ENCODE measurements at places on chromosomes 1 and 21.

DNA sequence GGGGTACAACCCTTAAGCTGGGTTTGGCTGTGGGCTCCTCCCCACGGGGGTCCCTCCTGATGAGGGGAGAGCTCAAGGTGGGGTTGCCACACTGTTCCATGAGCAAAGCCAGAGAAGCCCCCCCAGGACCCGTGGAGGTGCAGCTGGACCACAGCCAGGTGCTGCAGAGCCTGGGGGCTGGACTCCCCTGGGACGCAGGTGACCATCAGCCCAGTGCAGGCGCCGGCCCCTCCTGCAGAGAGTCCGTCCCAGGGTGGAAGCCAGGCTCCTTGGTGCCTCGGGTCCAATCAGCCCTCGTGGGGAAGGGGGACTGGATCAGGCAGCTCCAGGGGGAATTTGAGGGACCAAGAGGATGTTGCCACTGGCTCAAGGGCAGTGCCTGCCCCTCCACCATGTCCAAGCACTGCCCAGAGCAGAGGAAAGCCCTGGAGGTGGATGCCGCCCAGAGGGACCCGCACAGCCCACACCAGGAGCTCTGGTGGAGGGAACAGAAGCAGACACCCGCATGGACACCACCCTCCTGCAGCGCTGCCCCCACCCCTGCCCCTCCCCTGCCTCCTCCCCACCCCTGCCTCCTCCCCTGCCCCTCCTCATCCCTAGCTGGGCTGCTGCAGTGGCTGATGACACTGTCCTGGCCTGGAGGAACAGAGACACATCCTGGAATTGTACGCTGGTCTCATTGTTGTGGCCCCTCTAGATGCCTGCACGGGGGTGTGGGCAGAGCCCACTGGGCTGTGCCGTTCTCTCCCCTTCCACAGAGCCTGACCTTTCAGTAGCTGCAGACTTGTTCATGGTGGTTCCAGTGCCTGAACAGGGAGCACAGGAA is 30.8 kb upstream of the COL18A1 start:
- no peak for DNase-seq

DNA sequence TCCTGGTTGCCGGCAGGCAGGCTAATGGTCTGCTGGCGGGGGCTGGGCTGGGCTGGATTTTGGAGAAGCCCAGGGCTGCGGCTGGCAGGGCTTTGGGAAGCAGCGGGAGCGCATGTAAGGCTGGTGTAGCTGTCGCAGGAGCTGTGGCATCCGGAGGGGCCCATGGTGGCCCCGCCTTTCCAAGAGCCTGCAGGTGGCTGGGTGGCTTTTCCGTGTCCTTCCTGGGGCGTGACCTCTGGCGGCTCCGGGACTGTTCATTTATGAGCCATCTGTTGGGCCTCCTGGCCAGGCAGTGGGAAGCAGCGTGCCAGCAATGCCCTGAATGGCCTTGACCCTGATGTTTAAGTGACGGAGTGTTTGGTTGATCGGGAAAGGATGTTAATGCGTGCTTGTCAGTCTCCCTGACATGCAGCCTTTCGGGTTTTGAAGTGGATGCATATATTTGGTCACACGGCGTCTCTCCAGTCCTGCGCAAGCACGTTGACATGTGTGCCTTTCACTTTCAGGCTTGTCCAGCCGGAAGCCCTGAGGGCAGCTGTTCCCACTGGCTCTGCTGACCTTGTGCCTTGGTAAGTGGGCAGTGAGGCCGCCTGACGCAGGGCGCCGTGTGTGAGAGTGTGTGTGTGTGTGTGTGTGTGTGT is 38.5 kb downstream of the AGPAT3 start:
- DNase-seq, result no peak

- no peak for DNase-seq
Observed at GRCh38 chr1:78033797-78034172, 12.0 kb upstream of the GIPC2 start.

DNA sequence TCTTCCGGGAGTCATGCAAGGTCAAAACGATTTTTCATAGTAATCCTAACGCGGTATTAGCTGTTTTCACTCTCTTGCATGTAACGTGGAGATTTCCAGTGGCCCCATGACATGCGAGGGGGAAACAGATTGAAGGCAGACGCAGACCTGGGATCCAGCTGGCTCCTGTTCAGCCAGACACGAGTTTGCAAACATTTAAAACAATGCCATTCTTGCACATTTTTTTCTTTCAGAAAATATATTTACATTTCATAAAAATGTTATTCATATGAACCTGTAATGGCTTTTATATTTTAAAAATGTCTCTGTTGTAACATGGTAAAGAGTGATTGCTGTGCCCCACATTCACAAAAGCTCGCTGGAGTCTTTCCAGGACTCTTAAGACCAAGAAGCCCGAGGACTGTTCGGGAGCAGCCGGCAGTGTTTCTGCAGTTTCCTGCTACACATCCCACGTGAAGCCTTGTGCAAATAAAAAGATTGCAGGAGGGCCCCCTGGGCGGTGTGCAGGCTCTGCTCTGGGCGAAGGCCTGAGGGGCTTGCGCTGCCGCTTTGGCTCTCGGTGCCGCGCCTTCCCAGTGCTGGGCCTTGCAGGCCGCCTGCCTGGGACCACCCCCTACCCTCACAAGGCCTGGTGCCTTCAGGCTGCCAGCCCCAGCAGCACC is 184.9 kb downstream of the DYRK1A start:
- DNase-seq, result no peak

DNA sequence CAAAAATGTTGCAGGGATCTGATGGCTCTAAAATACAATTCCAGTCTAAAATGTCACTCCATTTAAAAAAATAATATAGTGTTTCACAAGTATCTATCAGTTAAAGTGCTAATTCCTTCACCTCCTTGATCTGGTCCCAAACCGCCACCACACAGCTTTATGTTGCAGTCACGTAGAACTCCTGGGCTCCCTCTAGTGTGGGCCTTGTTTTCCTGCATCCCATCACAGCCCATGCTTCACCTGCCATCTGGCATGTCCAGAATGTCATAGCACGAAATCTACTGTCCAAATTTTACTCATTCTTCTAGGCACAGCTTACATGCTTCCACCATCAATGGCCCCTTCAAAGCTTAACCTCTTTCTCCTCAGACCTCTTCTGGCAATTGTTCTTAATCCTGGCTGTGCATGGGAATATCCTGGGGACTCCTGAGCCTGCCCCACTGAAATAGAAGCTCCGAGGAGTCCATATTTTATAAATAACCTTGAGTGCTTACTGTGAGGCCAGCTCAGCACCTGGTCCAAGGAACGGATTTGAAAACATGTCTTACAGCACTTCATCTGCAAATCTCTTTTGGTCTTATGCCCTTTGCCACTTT is 15.5 kb downstream of the FYB2 start:
- no peak for DNase-seq

DNA sequence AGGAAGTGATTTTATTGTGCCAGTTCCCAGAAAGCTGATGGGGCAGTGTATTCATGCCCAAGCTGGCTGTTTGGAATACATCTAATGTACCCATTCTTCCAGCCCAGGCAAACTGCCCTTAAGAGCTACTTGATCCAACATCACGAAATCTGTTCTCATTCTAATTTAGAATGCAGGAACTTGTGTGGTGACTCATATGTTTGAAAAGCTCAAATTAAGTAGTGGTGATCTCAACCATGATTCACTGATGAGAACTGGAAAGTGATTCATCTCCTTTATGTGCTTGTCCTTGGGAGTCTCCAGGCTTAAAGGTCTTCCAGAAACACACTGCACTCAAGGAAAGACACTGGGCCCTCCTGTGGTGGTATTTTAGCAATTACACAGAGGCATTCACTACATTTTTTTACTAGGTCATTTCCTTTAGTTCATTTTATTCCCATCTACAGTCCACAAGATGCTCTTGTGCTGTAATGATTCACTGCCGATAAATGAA is 65.4 kb downstream of the RPE65 start:
- DNase-seq, result no peak

- DNase-seq, result no peak
Observed at GRCh38 chr1:62720946-62721554, 32.9 kb upstream of the DOCK7 start.

DNA sequence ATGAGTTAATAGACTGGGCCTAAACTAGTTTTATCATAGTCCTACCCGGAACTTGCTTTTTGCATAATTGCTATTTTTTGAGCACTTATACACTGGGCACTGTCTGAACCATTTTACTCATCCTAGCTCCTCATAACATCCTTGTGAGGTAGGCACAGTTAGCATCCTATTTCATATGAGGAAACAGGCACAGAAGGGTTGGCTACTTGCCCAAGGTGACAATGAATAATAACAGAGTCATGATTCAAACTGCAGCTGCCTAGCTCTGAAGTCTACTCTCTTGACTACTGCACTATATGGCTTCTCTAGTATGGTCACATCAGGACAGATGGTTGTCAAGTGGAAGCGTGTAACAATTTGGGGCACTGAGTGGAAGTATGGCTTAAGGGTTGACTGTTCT is 18.2 kb upstream of the RC3H1 start:
- DNase-seq, result no peak

DNA sequence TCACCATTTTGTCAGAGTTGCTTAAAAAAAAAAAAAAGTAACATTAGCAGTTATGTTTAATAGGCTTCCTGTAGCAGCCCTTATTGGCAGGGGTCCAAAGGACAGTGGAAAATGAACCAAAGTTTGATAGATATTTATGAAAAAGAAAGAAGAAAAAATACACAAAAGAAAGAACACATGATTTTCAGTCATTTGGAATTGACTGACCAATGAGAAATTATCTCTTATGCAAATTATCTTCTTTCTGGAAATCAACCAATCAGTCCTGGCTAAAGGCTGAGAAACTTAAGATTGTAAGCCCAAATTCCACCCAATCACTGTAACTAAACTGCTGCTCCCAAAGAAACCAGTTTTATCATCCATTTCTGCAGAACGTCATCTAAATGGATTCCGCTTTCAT is 282.4 kb downstream of the TM2D1 start:
- no peak for DNase-seq

- DNase-seq, result no peak
Observed at GRCh38 chr1:112911506-112912220, 44.3 kb downstream of the SLC16A1 start.

DNA sequence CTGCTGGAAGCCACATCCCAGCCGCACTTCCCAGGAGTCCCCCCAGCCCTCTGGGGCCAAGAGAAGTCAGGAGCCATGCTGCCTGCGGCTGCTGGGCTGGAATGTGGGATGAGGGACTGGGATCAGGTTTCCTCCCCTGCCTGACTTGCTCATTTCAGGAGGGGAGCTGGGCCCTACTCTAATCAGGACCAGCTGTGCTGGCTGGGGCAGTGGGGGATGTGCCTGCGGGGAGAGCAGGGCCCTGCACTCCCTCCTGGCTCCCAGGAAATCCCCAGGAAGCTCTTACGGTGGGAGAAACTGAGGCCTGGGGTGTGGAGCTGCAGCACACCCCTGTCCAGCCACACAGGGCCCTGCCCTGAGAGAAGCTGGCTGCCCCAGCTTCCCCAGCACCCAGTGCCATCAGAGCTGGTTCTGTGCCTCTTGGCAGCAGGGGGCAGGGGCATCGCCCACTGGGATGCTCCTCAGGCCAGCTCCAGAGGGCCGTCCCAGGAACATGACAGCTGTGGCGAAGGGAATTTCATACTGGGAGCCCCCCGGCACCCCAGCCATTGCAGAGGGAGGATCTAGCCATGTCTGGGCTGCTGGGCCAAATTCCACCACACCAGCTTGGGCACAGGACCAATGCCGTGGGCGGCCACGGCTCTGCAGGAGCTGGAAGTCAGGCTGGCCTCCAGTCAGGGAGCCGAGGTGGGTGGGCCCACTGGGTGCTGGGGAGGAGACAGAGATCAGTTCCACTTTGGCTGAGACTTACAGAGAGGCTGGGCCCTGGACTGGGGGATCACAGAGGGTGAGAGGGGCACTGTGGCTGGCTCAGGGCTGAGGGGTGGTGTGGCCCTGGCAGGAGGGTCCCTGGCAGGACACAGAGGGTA is 21.3 kb upstream of the PRSS38 start:
- DNase-seq, result no peak

DNA sequence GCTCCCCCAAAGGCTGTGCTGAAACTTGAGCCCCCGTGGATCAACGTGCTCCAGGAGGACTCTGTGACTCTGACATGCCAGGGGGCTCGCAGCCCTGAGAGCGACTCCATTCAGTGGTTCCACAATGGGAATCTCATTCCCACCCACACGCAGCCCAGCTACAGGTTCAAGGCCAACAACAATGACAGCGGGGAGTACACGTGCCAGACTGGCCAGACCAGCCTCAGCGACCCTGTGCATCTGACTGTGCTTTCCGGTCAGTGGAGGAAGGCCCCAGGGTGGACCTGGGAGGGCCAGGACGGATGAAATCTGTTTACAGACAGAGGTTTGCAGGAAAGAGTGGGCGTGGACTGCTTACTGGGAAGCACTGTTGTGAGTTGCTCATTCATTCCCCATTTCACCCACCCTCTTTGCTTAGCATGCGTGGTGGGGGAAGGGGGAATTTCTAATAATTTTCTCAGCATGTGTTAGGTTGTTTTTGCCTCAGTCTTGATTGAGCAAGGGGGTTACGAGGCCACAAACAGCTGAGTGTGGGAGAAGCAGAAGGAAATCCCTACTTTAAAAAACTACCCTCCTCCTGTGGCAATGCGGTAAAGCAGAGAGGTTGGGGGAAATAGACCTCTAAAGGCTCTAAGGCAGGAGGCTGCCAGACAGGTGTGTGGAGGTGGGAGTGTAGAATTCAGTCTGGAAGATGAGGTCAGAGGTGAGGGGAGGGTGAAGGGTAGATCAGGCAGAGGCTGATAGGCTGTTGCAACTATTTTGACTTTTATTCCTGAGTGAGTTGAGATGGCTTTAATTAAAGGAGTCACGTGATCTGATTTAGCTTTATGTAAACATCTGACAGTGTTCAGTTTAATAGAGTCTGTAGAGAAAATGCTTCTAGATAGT is 1.3 kb downstream of the FCGR2A start:
- DNase-seq, result no peak

DNA sequence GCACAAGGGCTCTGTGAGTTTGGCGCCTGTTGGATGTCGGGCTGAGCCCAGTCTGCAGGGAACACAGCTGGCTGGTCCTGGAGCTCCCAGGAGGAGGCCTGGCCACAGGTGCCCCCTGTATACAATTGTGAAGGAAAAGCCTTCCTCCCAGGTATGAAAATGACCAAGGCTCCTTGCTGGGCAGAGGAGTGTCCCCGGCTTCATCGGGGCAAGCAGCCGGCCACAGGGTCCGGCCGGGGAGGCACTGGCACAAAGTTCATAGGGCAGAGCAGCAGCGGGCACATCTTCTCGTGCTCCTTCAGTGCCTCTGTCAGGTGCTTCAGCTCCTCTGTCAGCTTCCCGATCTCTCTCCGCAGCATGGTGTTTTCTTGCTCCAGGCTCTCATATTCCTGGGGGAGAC is 13.0 kb downstream of the BATF3 start:
- DNase-seq, result no peak

- DNase-seq, result no peak
Observed at GRCh38 chr1:231893400-231894102, 267.0 kb downstream of the DISC1 start.

DNA sequence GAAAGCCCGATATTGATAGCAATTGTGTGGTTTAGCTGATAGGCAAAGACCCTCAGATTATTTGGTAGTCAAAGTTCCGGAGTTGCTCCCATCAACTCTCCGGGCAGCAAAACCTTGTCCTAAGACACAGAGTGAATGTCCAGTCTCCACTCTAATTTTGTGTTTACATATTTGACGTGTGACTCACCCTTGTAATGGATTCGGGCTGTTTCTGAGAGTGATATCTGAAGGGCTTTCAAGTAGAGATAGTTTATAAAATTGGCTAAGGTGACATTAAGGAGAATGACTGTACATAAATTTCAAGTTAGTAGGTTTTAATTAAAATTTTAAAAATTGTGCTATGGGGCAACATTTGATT is 154.2 kb downstream of the CNIH3 start:
- no peak for DNase-seq

GRCh38 chr1:159943278-159943640 is 2.2 kb downstream of the IGSF9 start:
- no peak for DNase-seq
